ENCODE measurements at places on chromosomes 1 and 21.
A peak's percentile ranks its signal among the peaks of the same experiment; 100 is the strongest.

- DNase-seq: no peak
These were observed 387.8 kb upstream of the RUNX1 start for GRCh38 chr21:35436899-35437298.

GRCh38 chr1:30698401-30698981 is 24.9 kb downstream of the MATN1 start:
- DNase-seq: no peak

DNA sequence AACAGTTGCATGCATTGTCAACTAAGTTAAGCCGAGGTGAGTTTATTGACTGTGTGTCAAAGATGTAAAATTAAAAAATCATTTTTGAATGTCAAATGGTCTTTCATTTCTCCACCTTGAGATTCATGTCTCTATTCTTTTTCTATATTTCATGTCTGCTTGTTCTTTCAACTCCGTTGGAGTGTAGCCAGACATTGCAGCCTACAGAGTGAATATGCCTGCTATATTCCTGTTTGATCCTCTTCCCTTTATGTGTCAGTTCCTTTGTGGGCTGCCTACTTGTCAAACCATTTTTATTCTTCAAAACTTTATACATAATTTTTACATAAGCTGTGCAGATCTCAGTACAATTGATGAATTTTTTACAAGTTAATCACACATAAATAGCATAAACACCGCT is 1325.8 kb upstream of the PRMT6 start:
- DNase-seq: no peak

DNA sequence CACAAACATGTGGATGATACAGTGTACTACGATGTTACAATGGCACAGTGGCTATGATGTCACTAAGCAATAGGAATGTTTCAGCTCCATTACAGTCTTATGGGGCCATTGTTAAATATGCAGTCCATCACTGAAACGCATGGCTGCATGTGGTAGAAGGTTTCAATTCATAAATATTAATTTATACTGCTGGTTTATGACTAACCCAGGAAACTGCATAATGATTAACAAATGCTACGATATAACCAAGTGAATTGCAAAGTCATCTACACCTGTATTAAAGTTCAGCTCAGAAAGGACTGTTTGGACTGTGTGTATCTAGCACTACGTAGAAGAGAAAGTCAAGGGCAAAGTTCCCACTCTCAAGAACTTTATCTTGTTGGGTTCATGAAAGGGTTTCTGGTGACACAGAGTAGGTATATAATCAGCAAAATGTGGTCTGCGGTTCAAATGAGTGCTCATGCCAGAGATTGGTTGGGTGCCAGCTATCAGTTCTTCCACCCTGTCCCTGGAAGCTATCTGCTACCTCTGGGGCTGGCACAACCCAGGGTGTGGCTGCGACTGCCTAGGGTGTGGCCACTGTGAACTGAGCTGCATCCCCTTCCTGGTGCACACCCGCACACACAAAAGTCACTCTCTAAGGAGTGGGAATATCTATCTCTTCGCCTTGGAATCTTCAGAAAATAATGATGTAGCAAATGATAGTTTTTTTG is 14.8 kb downstream of the MGST3 start:
- DNase-seq: peak; percentile 97

GRCh38 chr1:185566995-185567394 is 167.2 kb upstream of the HMCN1 start:
- DNase-seq: peak; percentile 94

DNA sequence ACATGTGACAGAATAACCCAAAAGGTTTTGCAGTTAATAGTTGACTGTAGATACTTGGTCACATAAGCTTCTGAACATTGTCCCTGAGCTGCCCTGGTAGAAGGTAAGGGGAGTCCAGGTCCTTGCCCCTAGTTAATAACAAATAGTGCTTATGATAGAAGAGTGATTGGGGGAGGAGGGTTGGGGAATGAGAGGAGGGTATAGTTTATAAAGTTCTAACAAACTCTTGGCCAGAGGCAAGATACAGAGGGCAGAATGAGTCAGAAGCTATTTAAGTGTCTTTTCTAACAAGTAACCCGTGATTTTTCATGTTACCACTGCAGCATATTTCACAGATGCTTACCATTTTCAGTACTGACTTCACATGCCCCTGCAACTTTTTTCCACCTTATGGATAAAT is 26.7 kb upstream of the MYOCOS start:
- DNase-seq: no peak

DNA sequence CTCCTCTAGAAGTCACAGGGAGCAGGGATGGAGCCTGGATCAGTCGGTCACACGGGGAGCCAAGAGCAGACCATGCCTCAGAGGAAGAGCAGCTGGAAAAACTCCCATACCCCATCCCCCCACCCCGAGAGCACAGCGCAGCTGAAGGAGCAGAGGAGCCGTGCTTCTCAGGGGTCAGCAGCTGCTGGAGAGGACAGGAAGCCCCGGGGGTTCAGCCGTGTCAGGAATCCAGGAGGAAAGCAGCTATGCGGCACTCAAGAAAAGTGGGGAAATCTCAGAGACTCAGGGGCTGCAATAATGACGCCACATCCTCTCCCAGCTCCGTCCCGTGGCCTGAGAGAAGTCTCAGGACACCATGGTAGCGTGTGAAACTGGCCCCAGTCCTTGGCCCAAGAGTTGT is 102.3 kb downstream of the NPHP4 start:
- DNase-seq: no peak

- no peak for DNase-seq
These were observed 437.6 kb downstream of the PTPRU start for GRCh38 chr1:29673669-29674626.

DNA sequence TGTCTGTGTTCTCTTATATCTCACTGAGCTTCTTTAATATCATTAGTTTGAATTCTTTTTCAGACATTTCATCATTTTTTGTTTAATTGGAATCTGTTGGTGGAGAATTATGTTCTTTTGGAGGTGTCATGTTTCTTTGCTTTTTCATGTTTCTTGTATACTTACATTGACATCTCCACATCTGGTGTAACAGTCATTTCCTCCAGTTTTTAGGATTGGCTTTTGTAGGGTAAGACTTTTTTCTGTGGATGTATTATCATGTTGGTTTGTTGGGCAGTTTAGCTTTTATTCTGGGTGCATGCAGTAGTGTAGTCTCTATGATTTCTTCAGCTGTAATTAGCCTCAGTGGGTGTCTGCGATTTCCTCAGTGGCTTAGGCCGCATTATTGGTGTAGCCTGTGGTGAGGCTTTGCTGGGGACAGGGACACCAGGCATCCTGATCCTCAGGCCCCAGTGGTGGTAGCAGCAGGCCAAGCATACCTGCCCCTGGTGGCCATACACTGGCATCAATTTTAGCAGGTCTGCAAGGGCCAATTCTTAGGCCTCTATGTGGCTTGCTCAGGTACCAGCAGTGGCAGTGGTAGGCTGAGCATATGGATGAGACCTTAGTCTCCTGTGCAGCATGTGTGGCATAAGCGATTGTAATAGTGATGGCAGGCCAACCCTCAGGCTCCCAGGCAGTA is 77.6 kb upstream of the SAMD13 start:
- DNase-seq: no peak

DNA sequence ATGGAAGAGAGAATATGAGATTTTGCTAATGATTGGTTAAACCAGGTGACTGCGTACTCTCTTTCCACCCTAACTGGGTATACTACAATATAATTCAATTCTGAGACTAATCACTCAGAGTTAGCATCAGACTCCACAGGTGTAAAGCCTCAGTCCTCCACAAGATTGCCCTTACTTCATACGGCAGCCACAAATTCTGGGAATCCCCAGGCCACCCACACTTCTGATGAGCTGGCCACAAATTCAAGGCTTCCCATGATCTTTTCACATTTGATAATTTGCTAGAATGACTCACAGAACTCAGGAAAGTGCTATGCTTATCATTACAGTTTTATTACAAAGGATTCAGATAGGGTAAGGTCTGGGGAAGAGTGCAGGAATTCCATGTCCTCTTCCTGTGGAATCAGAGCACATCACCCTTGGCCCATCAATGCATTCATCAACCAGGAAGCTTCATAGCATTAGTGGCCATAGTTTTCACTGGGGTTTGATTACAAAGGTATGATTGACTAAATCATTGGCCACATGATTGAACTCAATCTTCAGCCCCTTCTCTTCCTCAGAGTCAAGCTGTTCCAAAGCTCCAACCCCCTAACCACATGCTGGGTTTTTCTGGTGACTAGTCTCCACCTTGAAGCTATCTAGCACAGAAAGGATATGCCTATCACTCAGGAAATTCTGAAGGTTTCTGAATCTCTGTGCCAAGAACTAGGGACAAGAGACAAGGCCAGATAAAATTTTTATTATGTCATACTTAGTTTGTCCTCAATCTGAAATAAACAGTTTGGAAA is 131.7 kb downstream of the HHIPL2 start:
- no peak for DNase-seq

- DNase-seq: no peak
These were observed 1.6 kb downstream of the COLGALT2 start for GRCh38 chr1:184035719-184036516.

DNA sequence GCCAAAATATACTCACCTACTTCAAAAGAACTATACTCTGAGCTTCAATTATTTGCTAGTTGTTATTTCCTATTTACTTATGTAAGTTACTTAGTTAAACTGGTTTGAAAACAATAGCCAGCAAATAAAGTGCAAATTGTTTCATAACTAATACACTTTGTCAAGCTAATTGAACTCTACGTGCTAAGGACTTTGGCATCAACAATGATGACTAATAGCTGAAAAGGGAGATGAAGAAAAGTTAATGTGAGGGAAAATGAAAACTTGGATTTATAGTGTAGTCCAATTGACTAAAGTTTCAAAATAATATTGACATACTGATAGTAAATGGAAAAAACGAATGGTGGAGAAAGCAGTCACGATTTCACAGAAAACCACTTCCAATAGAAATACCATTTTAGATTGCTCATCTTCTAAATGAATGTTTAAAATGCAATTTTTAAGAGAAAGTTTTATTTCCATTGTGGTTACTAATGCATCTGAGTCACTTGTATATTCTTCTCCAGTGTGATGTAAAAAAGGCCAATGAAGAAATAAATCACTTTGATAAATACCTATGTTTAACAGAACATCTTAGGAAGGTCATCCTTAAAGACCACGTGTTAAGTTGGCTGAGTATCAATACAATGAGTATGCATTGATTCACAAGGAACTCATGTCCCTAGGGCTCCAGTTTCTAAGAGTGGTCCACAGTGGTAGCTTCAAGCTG is 455.2 kb downstream of the LTN1 start:
- DNase-seq: no peak

- no peak for DNase-seq
These were observed 12.6 kb downstream of the CD101 start for GRCh38 chr1:117014209-117014608.

DNA sequence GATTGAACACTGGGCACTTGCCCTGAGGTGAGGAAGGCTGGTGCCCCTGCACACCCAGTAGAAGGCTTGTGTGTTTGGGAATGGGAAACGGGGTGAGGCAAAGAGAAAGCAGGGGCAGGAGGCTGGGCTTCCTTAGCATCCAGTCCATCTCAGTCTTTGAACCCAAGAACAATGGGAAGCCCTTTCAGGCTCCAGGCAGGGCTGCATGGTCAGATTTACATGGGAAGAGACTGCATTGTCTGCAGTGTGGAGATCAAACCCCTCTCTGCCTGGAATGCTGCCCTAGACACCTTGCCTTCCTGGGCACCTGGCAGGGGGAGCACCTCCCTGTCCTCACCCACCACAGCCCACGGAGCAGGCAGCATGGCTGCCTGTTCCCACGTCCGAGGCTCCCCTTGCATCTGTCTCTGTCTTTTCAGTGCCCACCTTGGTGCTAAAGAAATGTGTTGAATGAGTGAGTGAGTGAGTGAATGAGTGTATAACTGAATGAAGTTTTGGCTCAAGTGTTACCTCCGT is 268.5 kb downstream of the GRIK3 start:
- DNase-seq: no peak

DNA sequence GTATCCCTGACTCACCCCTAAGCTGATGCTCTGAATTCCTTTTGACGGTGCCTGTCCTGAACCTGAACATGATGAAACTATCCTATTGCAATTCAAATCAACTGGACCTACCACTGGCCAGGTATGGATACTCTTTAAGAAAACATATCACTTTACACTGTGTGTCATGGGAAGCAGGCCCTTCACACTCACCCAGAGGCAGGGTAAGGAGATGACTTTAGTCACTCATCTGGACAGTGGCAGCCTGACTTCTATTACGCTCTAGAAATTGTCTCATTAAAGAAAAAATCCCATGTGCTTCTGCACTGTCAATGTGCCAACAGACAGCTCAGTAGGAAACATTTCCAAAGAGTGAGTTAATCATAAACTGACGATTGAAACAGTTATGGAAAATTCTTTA is 94.3 kb downstream of the VAV3 start:
- DNase-seq: no peak

GRCh38 chr1:44670751-44671640 is 3.3 kb downstream of the TMEM53 start:
- DNase-seq: no peak

DNA sequence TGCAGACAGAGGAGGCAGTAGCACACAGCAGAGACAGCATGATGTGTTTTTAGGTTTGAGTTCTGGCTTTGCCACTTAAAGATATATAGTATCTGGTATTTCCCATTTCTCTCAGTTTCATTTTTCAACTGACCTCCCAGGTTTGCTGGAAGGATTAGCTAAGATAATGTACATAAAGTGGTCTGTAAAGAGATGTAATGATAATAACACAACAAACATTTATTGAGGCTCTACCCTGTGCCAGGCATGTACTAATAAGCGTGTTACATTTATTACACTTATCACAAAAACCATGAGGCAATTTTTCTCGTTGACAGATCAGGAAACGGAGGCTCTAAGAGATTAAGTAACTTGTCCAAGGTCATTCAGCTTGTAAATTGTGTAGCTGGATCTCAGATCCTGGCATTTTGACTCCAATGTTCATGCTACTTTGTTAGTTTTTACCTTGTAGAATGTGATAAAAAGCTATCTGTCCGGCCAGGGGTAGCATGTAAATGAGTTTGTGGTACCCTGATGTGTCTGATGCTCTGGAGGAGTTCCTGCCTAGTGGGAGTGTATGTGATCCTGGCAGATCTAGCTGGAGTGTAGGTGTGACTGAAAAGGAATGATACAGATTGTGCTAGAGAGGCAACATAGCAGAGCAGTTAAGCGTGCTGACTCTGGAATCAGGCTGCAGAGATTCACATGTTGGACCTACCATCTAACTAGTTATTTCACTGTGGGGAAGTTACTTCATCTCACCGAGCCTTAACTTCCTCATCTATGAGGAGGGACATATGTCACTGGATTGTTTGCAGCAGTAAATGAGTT is 146.6 kb downstream of the VPS13D start:
- DNase-seq: peak; percentile 74

DNA sequence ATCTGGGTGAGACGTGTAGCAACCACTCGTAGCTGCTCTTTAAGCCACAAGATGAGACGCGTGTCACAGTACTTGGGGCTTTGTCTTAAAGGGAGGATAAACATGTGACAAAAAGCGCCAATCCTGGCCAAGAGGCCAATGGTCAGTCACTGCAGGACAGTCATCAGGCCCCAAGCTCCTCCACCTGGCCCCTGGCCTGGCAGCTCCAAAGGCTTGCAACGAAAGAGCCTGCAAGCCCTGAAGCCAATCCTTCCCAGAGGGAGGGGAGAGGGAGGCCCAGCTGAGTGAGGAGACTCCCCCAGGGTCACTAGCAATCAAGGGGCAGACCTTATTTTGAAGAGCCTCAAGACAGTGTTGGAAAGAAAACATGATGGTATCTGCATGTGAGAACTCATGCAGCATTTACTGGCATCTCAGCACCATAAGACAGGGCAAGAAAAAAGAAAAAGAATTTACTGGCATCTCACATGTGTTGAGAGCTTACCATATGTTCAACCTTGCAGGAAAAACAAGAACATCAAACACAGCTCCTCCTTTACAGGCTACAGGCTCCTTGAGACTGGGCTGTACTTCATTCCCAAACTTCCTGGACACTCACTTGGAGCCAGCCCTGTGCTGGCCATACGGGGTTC is 11.4 kb downstream of the GLIS1 start:
- DNase-seq: no peak

- peak; percentile 97 for DNase-seq
These were observed 58.2 kb downstream of the BCL9 start for GRCh38 chr1:147599362-147600118.

Data from hematopoietic multipotent progenitor cell treated with erythropoietin and hydrocortisone succinate and interleukin-3 and kit ligand, for 4 days (in vitro differentiated cells).